ENCODE measurements at places on chromosomes 11 and 22.

DNA sequence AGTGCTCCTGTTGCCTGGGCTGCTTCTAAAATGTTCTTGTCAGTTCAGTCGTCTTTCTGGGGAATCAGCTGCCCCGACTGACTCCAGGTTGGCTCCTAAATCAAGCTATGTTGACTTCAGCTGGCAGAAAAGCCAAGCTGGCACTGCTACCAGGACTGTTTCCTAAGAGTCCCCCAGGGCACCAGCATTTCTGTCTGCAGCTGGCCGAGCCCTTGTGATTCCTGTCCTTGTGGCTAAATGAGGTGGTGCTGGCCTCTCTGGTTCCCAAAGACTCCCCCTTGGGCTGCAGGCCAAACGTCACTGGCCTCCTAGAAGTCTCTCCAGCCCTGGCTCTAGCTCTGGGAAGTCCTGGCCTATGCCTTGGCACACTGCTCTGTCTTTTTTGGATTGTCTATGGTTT lies 31.1 kb downstream of the GRAMD1B start:
- DNase-seq = no peak

DNA sequence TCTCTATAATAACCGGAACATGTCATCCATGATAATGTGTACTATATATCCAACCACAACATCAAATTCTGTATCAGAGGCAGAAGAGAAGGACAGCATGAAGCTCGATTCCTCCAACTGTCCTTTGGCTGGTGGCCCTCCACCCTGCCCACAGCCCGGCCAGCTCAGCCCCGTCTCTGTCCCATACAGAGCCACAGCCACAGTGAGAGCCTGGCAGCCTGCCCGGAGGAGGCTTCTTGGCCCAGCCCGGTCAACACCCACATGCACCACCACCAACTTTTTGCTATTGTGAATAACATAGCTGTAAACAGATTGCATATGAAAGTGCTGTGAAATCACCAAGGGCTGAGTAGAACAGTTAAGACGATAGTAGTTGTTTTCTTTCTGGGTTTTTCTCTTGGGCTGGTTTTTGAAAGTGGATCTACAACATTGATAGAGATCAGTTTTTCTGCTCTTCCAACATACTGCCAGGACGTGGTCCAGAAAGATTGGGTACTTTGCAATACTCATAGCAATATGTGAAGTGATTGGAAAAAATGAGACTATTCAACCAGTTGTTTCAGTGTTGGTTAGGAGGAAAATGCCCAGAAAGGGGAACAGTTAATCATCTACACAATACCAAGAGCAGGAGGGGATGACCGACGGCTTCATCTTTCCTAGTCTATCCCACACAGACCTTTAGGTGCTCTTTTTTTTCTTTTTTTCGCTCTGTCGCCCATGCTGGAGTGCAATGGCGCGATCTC lies 6.9 kb upstream of the TUBA8 start:
- no peak for DNase-seq

- DNase-seq = no peak
Observed at GRCh38 chr22:29300807-29301601, 5.4 kb upstream of the GAS2L1 start.

DNA sequence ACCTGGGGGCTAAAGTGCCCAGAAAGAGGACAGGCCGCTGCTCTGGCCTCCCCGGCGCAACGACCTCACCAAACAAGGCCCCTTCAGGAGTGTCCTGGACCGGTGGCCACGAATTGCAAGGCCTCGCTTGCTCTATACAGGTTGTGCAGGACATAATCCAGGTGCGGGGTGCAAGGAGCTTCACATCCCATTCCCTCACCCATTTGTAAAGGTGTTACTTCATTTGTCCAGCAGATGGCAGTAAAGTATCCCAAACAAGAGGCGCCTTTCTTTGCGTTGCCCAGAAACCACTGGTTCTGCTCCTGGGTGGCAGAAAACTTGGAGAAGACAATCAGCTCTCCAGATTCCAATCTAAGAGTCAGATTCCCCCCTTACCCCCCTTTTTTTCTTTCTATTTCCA lies 35.9 kb upstream of the PRDM11 start:
- DNase-seq = no peak

- no peak for DNase-seq
Observed at GRCh38 chr11:10990637-10991193, 132.9 kb upstream of the ZBED5 start.

GRCh38 chr11:66686100-66686785 lies 8.6 kb upstream of the RBM4B start:
- DNase-seq = no peak

DNA sequence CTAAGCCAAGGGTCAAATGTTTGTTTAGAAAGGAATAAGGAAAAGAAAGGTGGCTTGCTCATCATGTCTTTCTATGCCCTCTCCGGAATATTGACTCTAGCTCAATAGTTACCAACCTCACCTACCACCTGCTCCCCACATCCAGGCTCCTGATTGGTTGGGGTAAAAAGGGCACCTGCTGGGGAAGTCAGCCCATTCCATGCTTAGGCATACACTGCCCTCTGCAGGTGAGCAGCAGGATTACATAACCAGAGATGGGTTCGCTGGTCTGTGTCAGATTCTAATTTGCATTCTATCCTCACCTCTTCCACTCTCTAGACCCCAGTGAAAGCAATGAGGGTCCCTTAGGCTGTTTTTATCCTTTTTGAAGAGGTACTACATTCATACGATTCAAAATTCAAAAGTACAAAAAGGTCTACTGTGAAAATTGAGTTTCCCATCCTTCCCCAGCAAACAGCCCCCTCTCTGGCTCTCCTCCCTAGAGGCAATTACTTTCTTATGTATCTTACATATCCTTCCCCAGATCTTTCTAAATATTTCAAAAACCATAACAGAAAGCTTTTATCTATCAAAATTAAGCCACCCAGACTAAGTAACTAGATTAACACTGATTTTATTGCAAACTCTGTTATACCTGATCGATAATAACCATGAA lies 98.0 kb upstream of the ASPHD2 start:
- DNase-seq = no peak

DNA sequence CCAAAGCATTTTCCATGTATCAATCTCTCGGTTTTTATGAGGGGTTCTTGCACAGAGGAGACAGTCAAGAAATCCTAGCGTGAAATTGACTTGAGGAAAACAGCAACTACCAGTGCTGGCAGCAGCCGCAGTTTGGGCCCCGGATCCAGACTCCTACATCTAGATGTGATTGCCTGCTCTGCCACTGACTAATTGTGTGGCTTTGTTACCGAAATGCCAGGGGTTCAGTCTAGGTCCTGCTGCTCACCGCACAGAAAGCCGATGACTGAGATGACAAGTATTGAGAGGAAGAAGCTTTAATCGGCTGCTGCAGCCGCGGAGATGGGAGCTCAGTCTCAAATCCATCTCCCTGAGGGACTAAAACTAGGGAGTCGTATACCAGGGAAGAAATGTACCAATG lies 8.2 kb upstream of the GLB1L3 start:
- DNase-seq = no peak

DNA sequence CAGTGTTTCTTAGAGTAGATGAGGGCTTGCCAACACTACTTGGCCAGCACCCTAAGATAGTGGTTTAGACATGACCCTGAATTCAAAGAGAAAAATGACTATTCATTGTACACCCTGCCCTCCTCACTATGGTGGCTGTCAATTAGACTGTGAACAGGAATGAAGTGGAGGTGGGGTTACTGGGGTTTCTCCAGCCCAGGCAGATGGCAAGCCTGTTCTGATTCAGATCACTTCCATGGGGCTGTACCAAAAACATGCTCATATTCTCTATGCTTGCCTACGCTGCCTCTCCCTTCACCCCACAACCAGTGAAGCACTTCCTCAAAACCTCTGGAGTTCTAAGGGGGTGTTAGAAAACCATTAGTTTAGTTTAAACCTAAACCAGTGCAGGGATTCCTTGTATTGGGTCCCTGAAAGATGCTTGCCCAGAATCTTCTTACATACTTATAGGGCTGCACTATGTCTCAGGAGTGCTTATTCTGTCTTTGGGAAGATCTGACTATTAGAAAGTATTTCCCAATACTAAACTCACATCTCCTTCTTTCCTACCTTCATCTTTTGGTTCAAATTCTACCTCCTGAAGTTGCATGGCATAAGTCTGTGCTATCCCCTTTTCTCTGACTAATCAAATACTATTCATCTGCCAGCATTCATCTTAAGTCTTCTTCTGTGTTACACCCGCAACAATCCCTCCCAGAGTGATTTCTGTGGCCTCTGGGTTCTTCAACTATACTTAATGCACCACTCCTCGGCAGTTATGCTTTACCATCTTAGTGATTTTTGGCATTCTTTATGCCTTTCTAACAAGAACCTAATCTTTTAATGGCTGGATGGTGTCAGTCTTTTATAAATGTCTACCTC lies 71.8 kb downstream of the ATG16L2 start:
- no peak for DNase-seq

GRCh38 chr11:120576606-120577005 lies 65.1 kb downstream of the GRIK4 start:
- DNase-seq = no peak

DNA sequence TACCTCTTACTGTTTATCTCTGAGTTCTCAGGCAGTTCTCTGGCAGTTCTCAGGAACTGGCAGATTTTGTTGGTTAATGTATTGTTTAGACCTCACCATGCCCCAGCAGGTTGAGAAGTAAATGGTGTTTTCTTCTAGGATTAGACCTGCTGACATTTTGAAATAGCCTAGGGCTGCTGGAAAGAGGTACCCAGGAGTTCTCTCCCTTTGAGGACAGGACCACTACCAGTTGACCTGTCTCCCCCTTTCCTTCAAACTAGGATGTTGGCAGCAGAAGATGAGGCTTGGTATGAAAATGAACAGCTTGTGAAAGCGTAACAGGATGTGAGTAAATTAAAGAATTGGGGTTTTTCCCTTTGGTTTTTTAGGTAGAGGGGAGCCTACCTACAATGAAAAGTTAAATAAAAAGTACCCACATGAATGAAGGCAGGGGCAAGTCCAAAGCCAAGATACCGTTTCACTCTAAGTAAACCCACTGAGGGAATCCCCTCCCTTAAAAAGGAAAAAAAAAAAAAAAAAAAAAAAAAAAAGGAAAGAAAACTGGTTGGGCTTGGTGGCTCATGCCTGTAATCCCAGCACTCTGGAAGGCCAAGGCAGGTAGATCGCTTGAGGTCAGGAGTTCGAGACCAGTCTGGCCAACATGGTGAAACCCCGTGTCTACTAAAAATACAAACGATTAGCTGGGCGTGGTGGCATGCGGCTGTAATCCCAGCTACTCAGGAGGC lies 96.2 kb downstream of the PDHX start:
- DNase-seq = no peak

DNA sequence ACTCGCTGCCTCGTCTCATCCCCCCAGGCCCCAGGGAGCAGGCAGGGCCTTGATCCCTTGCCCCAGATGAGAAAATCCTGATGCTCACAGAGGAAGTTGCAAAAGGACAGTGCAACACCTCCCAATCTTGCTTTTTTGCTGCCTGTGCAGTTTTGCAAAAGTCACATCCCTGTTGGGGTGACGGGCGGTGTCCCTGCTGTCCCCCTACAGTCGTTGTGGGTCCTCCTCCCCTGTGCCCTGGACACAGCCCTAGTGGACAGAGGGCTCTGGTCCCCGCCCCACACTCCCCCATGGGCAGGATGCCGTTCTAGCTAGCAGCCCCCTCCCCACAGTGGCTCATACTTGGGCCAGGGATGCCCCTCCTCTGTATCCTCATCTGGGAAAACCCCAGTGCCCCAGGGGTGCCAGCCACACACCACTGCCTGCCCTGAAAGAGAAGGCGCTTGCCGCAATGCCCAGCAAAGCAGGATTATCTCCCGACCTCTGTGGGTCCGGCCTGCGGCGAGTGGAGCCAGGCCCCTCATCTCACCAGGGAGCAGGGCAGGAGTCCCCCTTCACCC lies 18.4 kb upstream of the CTSD start:
- DNase-seq = no peak

- no peak for DNase-seq
Observed at GRCh38 chr22:27827604-27828587, 26.3 kb upstream of the MN1 start.

DNA sequence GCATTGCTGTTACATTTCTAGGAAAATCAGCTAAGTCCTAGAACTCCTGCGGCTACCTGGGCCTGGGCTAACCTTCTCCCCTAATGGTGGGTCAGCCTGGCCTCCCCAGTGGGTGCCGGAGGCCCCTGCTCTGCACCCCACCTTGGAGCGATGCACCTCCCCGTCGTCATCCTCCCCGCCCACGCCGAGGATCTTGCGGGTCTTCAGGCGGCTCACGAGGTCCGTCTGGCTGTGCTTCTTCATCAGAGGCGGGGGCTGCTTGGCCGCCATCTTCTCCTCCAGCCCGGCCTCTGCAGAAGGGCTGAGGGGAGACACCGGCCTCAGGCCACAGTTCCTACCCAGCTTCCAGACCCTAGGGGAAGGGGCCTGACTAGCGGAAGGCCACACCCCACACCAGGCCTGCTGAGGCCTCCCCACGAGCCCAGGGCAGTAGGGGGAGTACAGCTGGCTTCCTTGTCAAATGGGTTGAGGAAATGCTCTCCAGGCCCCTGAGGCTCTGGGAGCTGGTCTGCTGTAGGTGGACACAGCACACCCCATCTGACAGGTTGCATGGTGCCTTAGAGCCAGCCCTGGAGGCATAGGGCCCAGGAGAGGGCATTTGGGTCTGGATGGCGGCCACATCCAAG lies 12.5 kb downstream of the TP53I11 start:
- DNase-seq = no peak

DNA sequence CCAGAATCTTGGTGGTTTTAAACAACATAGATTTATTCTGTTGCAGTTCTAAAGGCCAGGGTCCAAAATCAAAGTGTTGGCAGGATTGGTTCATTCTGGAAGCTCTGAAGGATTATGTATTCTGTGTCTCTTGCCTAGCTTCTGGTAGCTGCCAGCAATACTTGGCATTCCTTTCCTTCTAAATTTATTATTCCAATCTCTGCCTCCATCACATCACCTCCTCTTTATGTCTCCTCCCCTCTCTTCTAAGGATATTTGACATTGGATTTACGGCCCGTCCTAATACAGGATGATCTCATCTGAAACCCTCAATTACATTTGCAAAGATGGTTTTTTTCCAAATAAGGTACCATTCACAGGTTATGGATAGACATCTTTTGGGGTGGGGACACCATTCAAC lies 186.5 kb downstream of the SBF2 start:
- DNase-seq = no peak

- DNase-seq = no peak
Observed at GRCh38 chr11:47593934-47594855, at the start of gene C1QTNF4. C1QTNF4 (minus strand) TSS chr11:47594411; CDS start chr11:47590810, 3,601 bp downstream.

DNA sequence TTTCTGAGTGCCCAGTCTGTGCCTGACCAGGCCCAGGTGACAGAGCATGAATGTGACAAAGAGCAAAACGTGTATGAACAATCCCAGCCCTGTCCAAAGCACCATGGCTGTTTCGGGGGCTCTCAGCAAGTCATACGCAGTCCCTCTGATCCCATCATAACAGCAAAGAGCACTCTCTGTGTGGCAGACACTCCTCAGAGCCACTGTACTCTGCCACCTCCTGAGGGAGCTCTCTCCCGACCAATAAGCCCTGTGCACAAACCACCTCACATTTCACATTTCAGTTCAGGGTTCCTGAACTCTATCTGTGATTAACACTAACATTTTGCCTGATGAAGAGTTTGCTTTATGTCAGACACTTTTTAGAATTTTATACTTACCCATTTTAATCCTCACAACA lies 6.6 kb downstream of the DGCR2 start:
- no peak for DNase-seq
